ENCODE measurements at places on chromosomes 12 and 14.
A peak's percentile ranks its signal among the peaks of the same experiment; 100 is the strongest.

- no peak for DNase-seq
Measured at GRCh38 chr12:24232531-24232930, 283.1 kb upstream of the SOX5 start.

GRCh38 chr14:53055003-53055402, 98.1 kb downstream of the DDHD1 start:
- DNase-seq = peak; percentile 44

GRCh38 chr12:88552610-88553079, 27.6 kb downstream of the KITLG start:
- no peak for DNase-seq

GRCh38 chr12:104635607-104636343, 179.0 kb downstream of the CHST11 start:
- DNase-seq = no peak

GRCh38 chr14:100738269-100738691, 11.6 kb downstream of the DLK1 start:
- DNase-seq = no peak

GRCh38 chr12:61891632-61892031, 368.6 kb upstream of the USP15 start:
- DNase-seq = no peak

GRCh38 chr14:30330445-30330844, 228.5 kb upstream of the G2E3 start:
- peak; percentile 29 for DNase-seq

DNA sequence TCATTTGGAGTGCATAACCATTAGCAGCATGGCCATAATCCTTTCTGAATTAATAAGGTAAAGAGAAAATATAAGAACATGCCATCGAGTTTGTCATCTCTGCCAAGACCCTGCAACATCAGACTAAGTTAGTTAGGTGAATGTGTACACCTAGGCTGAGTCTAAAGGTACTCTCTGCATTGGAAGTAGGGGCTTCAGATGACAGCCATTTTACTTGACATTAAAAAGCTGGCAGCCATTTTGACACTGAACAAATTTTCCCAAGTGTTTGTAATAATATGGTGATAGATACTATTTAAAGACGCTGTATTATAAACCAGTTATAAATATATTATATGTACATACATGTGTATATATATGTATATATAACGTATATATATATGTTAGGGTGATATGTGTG, 79.0 kb downstream of the SUDS3 start:
- DNase-seq = no peak

DNA sequence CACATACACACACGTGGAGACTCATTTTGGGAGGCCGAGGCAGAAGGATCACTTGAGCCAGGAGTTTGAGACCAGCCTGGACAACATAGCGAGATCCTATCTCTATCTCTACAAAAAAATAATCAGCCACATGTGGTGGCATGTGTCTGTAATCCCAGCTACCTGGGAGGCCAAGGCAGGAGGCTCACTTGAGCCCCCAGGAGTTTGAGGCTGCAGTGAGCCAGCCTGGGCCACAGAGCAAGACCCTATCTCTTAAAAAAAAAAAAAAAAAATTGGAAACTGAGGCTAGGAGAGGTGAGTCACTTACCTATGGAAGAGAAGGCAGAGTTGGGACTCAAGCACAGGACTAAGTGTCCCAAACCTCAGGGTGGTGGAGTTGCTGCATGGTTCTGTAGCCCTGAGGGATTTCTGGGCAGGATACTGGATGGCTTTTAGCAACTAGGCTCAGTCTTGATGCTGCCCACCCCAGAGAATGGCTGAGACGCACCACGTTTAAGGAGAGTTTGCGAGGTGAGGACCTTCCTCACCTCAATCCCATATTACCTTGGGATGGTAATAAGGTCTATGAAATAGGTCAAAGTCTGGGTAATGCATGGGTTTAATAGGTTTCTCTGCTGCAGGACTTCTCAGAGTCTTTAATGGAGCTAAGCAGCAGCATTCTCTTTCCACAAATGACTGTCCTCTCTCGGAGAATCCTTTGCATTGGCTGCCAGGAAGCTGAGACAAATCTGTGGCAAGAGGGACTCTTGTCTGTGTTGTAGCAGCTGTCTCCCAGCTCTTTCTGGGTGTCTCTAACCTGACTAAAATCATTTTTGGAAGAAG, 35.6 kb downstream of the SH2B3 start:
- DNase-seq = no peak

DNA sequence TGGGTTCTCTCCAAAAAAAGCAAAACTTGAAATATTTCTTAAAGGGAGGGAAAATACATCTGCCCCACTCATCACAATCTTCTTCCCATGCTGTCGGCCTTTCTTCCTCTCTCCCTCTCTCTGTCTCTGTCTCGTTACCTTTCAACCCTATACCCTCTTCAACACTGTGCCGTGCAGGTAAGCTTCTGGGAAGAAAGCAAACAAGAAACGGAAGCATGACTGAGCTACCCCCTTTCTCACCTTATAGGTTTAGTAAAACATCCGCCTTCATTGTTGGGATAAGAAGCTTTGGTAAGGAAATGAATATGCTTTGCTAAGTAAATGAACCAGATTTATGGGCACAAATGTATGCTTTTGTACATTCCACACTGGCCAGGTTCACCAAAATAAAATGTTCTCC, 63.0 kb downstream of the TMEM30B start:
- no peak for DNase-seq

- DNase-seq = no peak
Measured at GRCh38 chr14:29630566-29631160, 297.0 kb downstream of the PRKD1 start.

DNA sequence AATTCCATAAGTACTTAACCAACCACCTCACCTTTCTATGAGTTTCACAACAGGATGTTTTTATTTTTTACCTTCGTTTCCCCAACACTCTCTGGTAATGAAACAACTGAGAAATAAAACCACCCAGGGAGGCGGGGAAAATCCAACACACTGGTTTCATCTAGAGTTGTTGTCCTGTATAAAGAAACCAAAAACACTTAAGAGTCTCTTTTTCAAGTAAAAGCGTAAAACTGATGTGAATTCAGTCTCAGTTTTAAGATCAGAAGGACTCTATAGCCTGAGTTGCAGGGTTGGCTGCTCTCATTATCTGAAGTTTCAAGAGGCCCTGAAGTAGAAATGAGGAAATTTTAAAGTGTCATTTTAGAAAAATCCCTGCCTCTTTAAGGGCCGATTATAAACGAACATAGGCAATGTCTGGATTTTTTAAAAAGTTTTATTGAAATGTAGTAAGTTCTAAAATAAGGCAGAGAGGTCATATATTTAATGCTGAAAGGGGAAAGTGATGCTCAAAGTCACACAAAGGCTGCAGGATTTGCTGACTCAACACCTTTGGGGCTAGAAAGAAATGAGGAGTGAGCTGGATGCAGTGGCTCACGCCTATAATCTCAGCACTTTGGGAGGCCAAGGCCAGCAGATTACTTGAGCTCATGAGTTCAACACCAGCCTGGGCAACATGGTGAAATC, 27.2 kb downstream of the HIGD1C start:
- no peak for DNase-seq

DNA sequence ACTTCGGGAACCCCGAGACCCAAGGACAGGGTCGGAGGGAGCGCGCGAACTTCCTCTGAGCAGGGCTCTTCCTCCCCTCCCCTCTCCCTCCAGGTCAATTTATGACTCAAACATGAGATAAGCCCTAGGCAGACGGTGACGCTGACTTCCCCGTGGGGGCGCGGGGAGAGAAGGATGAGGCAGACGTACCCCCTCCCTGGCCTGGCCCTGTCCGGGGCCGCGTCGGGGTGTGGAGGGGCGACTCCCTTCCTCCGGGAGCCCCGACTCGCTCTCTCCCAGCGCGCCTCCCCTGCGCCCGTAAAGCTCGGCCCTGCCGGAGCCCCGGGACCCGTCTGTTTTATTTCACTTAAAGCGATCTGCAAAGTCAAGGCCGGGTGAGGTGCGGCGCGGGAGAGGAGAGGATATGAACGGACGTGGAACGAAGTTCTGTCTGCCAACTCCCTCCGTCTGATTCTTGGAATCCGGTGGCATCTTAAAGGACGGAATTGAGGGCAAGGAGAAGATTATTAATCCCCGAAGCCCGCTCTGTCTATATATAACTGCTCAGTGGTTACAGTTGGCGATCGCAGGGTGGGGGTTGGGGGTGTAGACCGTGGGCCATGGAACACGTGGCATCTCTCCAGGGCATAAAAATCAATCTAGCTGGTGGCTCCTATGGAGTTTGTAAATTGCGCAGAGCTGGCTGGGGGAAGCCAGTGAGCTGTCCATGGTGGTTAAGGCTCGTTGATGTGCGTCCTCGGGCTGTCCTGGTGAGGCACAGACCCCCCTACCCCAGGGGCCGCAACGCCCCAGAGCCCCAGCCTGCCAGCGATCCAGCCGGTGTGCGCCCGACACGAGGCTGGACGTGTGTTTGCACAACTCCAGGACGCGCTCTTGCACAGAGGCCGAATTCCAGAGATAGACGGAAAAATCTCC, 2.9 kb upstream of the PTHLH start:
- peak; percentile 15 for DNase-seq

DNA sequence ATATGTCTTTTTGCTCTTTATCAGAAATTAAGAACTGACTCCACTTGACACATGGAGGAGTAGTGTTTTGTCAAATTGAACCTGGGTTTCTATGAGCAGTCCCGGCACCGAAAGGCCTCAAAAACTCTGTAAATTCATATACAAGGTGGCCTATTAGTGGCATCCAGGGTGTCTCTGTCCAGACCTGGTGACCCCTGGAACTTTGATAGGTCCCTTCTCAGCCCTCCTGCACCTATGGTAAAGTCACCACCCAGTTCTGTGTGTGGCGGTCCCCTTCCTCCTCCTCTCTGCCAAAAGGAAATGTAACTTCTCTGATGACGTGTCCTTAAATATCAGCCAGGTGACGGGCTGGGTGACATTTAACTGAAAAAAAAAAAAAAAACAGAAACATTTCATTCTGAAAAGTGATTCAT, 204.0 kb upstream of the FOXN3 start:
- no peak for DNase-seq

- no peak for DNase-seq
Measured at GRCh38 chr12:215116-215515, 1.2 kb upstream of the SLC6A12 start.

- no peak for DNase-seq
Measured at GRCh38 chr14:71437870-71438269, 494.4 kb upstream of the RGS6 start.

- no peak for DNase-seq
Measured at GRCh38 chr14:100846309-100846859, 20.5 kb downstream of the MEG3 start.

- no peak for DNase-seq
Measured at GRCh38 chr14:98218218-98218617, 1053.8 kb downstream of the BCL11B start.

DNA sequence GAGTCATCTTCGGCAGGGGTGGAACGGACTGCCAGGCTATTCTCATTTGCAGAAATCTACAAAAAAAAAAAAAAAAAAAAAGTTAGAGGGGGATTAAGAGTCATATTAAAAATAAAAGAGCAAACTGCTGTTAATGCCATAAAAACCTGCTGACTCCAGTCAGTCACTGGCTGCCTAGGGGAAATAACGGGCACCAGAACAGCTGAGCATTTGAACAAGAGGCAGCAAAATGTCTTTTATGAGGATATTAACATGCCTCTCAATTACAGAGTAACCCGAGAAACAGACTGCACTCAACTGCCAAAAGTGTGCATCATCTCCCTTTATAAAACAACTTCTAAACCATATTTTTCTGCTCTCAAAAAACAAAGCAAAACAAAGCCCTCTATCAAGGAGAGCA, 28.7 kb upstream of the CERS5 start:
- DNase-seq = no peak

GRCh38 chr14:86541972-86542371, 1012.0 kb downstream of the FLRT2 start:
- DNase-seq = no peak

DNA sequence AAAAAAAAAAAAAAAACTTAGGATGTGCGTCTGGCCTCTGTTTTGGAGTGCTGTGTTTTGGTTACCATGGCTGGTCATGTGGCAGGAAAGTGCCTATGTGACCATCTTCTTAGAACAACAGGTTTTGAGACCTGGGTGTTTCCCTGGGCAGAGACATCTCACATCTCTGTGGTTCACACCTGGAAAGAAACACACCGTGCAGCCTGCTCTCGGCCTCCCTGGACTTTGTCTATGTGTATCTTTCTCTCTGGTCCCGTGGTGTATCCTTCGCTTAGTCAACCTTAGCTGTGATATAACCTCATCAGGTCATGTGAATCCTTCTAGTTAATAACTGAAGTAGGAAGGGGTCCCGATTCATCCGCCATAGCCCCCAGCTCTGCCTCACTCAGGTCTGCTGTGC, 22.6 kb downstream of the ACADS start:
- no peak for DNase-seq

DNA sequence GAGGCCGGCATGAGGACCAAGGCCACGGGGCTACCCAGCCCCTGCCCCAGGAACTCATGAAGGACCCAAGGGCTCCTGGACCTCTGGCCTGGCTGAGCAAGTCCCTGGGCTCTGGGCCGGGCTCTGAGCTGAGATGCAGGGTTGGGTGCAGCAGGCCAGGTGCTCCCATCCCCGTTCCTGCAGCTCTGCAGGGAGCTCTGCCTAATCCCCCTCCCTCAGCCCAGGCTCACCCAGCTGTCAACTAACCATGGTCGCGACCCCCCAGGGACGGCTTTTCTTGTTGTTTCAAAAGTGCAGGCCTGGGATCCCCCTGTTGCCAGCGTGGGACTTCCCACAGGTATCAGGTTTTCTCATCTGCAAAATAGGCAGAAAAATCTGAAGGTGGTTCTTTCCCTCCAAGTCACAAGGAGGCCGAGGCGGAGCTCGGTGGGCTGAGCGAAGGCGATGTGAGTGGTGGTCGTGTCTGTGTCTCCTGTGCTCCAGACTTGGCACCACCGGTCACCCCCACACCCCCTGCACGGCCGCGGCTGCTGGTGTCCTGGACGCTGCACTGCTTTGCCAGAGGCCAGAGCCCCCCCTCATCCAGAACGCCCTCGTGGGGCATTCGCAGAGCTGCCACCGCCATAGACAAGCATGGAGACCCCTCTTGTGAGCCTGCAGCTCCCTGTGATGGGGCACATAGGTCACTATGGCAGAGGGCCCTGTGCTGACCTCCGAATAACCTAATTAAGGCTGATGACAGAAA, 22.5 kb upstream of the GALNT9 start:
- DNase-seq = no peak

DNA sequence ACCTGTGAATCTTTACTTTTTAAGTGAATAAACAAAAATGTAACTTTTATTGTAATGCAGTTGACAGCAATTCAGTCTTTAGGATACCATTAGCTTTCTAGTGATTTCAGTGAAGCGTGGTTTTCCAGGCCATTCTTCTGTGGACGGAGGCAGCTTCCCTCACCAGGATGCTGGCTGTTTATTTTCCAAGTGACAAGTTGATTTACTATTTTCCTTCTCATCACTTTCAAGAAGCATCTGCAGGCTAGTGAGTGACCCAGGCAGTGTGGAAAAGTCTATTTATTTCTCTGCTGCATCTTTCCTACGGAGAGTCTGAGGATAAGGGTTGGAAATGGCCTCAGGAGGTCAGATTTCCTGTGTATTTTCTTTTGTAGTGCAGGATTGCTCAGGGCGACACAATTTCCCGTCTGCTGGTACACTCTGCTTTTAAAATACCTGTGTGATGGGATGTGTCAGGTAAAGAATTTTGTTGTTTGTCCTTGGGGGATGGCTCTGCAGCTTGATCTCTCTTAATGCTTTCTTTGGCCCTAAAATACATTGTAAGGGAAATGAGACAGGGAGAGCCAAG, 467.8 kb downstream of the NRXN3 start:
- DNase-seq = no peak

GRCh38 chr14:81669308-81669707, 135.7 kb upstream of the SEL1L start:
- no peak for DNase-seq

- DNase-seq = no peak
Measured at GRCh38 chr14:76090616-76091391, 60.9 kb upstream of the GPATCH2L start.

GRCh38 chr12:8947737-8948136, 1.7 kb downstream of the M6PR start:
- peak; percentile 13 for DNase-seq
